ENCODE measurements at places on chromosomes 3 and 15.

GRCh38 chr15:74541494-74542165 lies 610 bp downstream of the ARID3B start:
- DNase-seq: no peak

GRCh38 chr15:49339656-49340055 lies 83.4 kb upstream of the FGF7 start:
- no peak for DNase-seq

DNA sequence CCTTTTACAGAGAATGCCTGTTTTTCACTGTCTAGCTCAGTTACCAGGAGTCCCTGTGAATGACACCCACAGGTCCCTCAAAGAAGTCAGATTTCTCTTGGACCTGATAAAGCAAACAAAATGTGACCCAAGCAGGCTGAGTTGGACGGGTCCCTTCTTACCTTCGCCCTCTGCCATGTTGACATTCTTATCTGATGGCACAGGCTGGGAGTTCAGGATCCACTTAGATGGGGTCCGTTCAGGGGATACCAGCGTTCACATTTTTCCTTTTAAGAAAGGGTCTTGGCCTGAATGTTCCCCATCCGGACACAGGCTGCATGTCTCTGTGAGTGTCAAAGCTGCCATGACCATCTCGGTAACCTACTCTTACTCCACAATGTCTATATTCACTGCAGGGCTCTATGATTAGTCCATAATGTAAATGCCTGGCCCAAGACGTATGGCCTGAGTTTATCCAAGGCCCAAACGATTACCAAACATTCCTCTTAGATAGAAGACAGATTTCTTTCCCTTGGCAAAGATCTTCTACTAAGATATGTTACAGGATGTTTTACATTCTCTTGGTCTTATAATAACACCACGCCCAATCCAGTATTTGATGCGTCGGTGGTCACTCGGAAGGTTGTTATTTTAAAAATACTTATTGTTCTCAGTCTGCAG lies 179.1 kb downstream of the THSD4 start:
- no peak for DNase-seq

GRCh38 chr15:63473007-63473748 lies 31.2 kb upstream of the USP3 start:
- peak; percentile 54 for DNase-seq

Measured in DMS79 (cell line).